ENCODE measurements at places on chromosomes 2 and 18. TPM values are rescaled to one million over a fixed set of nuclear protein-coding genes. Genes with fewer than 3 reads are reported as not detected.

The C1GALT1C1L gene
- not detected for total RNA-seq

The NEMP2 gene
- total RNA-seq = 16.4 TPM

The SPEG gene
- not detected for total RNA-seq

The DIS3L2 gene
- 27.8 TPM for total RNA-seq

The DSEL gene
- total RNA-seq = not detected

The PTPRM gene
- total RNA-seq = 11.5 TPM
